ENCODE measurements at places on chromosomes 4 and X.

DNA sequence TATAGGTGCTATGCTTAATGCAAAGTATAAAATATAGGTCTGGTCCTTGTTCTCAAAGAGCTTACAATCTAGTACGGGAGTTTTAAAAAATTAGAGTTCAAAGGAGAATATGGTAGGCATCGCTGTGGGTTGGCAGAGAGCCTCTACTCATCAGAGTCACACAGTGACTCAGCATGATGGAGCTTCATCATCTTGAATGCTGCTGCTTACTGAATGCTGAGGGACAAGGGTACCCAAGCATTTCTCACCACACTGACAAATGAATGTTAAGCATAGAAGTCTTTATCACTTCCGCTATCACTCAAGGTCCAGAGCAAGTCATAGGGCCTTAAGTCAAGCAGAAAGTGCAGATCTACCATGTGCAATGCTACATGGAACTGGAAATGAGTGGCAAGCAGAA is 268.6 kb upstream of the IGFBP7 start:
- no peak for DNase-seq

- DNase-seq, result peak; percentile 54
Observed at GRCh38 chrX:151082077-151082948, 94.1 kb upstream of the GPR50 start.

GRCh38 chr4:173214661-173215060 is 46.0 kb downstream of the GALNT7 start:
- no peak for DNase-seq

DNA sequence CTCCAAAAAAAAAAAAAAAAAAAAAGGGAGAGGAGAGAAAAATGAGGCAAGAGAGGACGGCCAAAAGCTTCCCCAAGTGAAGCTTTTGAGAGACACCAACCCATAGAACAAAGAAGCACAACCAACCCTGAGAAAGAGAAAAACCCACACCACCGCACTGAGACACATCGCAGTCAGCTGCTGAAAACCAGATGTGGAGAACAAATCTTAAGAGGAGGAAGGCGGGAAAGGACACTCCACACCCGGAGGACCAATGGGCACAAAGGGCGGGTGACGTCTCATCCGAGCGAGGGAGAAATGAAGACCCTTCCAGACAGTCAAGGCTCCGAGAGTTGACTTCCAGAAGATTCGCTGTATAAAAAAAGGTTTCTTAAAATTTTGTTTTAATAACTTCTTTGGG is 112.1 kb downstream of the AFAP1 start:
- no peak for DNase-seq

DNA sequence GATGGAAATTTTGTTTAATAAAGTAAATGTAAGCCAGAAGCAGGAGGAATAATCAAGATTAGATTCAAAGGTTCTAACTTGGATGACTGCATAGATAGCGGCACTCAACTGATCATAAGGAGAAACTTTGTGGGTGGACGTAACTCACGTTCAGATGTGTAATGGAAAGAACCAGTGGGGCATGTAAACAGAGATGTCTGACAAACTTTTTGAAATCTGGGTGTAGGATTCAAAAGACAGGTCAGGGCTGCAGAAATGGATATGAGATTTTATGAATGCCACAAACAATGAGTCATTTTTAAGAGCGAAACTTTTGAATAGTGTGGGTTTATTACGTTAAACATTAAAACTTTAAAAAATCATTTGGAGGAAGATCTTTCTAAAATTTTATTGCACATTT is 375.6 kb downstream of the GBA3 start:
- no peak for DNase-seq

GRCh38 chr4:41381384-41381783 is 124.7 kb downstream of the UCHL1 start:
- DNase-seq, result no peak

Measured in GM06990 (cell line).